ENCODE measurements at places on chromosomes 16 and 17.

DNA sequence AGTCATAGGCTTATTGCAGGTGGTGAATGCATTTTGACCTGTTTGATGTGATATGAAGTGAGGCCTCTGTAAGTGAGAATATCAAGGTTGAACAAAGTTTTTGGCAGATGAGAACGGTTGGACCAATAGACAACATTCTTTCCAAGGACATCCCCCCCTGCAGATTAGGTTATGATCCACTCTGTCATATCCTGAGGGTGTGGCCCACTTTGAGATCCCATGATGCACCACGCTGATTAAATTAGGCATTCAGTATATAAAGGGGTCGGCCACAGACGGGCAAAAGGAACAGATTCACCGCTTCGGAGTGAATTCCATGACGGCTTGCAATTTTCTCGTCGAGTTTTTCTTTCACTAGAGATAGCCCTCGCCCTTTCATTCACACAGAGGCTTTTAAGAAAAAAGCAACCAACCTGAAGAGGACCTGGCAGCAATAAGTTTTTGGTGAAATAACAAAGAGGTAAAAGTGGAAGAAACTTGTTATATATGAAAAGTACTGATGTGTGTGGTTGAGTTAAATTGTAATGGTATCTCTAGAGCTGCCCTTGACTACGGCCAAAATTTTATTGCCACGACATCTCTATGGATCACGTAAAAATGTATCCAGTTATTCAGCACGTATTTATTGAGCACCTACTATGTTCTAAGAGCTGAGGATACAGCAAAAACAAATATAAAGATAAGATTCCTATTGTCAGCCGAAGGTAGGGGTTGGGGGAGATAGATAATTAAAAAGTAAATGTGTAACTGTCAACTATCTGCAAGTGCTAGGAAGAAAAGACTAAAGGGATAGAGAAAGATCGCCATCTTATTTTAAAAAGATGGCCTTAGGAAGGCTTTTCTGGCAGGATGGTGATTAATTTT is 1.7 kb upstream of the RBBP6 start:
- no peak for DNase-seq

DNA sequence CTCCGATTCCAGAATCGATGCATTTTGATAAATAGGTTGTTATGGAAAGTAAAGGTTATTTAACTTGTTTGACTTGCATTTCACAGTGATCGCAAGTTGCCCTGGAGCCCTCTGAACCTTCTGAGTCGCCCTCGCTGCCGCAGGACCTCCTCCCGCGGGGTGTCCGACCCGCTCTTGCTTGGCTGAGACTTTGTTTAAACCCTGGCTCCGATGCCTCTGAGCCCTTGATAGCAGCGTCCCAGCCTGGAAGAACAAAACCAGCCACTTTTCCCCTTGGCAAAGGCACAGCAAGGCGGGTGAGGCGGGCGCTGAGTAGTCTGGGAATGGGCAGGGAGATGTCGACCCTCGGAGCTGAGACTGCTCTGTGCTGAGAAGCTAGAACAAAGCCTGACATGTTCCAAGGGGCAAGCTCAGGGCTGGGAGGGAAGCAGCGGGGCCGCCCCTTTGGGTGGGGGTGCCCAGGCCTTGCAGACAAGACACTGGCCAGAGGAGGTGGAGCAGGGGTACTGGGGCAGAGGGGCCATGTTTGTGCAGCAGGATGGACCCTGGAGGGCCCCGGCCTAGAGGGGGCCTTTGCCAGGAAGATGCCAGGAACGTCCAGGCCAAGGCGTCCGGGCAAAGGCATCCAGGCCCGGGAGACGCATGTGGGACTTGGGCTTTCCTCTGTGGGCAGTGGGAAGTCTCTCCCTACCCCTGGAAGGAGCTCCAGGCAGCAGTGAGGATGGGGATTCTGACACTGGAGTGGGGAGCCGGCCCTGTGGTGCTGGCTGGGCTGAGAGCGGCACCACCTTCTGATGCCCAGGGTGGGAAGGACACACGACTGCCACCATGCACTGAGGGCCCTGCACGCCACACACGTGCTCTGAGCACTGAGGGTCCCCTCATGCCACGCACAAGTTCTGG is 30.3 kb upstream of the CDH15 start:
- no peak for DNase-seq

- DNase-seq, result no peak
These were observed 4.4 kb downstream of the ASGR1 start for GRCh38 chr17:7174603-7175326.

- DNase-seq, result no peak
These were observed 1.1 kb downstream of the MAPK3 start for GRCh38 chr16:30121741-30122571.

- no peak for DNase-seq
These were observed 72.6 kb upstream of the CNEP1R1 start for GRCh38 chr16:49952386-49952785.

- DNase-seq, result no peak
These were observed 18.8 kb downstream of the PCTP start for GRCh38 chr17:55769625-55770000.

DNA sequence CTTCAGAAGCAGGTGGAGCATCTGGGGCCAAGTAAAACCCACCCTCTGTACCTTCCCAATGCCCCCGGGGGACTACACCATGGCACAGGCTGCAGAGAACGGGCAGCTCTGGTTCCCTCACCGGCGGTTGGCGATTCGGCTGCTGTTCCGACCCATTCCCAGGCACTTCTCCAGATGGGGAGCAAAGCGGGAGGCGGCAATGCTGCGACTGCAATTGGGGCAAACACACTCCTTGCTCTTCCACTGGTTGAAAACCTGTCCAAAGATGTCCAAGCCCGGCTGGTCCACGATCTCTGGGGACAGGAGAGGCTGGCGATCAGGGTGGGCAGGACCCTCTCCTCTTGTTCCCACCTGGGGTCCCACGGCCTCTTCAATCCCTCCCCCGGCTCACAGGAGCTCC is 2.6 kb downstream of the ATXN7L3 start:
- DNase-seq, result no peak

DNA sequence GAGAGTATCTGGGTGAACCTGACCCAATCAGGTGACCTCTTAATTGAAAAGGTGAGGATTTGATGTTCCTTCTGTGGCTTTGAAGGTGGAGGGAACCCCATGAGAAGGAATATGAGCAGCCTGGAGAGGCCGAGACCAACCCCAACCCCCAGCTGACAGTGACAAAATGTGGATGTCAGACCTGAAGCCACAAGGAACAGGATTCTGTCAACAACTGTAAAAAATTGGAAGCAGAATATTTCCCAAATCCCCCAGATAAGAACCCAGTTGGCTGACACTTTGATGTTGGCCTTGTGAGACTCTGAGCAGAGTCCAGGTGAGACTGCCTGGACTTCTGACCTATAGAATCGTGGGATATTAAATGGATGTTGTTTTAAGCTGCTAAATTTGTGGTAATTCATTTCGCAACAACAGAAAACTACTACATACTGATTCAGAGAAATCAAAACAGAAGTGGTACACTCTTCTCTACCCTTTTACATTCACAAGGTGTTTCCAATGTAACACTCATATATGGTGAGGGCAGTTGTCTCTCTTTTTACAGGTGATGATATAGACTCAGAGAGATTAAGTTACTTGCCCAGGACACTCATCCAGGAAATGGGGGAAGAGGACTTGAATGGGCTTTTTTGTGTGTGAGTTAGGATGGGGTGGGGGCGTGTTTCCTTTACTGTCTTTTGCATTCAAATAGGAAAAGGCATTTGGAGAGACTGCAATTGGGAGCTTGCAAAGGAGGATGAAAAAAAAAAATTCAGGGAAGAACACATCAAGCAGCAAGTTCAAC is 29.8 kb upstream of the SALL1 start:
- DNase-seq, result no peak

GRCh38 chr16:59213952-59214351 is 479.8 kb upstream of the GOT2 start:
- DNase-seq, result no peak

- no peak for DNase-seq
These were observed 8.7 kb downstream of the CNTROB start for GRCh38 chr17:7940743-7941142.

DNA sequence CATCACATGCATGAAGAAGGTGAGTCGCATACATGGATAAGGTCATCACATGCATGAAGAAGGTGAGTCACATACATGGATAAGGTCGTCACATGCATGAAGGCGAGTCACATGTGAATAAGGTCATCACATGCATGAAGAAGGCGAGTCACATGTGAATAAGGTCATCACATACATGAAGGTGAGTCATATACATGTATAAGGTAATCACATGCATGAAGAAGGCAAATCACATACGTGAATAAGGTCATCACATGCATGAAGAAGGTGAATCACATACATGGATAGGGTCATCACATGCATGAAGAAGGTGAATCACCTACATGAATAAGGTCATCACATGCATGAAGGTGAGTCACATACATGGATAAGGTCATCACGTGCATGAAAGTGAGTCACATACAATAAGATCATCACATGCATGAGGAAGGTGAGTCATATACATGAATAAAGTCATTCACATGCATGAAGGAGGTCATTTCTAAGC is 105.1 kb upstream of the SDK2 start:
- DNase-seq, result no peak

GRCh38 chr16:85303354-85303883 is 191.1 kb upstream of the CIBAR2 start:
- DNase-seq, result peak; percentile 65

DNA sequence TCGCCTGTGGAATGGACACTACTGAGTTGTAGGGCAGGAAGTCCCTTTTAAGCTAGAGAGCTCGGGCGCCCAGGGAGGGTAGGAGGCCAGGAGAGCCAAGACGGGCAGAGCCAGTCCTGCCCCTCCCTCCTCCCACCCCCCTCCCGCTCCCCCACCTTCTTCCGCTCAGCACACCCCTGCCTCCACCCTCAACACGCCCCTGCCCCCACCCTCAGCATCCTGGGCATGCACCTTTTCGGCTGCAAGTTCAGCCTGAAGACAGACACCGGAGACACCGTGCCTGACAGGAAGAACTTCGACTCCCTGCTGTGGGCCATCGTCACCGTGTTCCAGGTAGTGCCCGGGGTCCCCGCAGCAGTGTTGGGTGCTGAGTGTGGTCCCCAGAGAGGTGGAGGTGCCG is 18.3 kb downstream of the TPSG1 start:
- no peak for DNase-seq

DNA sequence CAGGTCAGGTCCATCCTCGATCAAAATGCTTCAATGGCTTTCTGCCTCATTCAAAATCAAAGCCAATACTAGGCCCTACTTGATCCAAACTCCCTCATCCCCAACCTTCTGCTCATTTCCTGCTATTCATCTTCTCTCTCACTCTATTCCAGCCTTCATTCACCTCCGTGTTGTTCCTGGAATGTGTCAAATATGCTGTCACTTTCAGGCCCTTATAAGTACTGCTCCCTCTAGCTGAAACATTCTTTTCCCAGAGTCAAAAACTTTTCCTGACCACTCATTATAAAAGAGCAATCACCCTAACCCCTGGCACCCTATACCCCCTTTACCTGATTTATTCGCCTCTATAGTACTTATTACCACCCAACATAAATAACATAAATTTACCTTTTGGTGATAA is 303.7 kb upstream of the PMFBP1 start:
- no peak for DNase-seq

- DNase-seq, result no peak
These were observed 101.0 kb upstream of the SHISA6 start for GRCh38 chr17:11140043-11140442.

DNA sequence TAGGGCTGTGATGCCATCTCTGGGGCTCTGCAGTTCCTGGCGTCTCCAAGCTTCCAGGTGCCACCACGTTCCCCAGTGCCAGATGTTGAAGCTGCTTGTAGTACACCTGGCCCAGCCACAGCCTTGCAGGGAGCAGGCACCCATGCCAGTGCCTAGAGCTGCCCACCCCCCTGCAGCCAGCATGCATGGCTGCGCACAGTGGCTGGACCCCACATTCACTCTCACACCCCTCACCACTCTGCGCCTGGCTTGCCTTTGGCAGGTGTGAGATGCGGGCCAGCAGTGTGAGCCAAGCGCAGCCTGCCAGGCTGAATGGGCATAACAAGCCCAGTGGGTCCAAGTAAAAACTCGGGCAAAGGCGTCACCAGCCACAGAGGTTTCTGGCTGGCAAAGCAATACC is 75.4 kb upstream of the CHMP6 start:
- DNase-seq, result no peak

GRCh38 chr16:70691223-70692129 is 5.6 kb upstream of the MTSS2 start:
- no peak for DNase-seq

GRCh38 chr16:8721336-8722024 is 47.1 kb downstream of the ABAT start:
- no peak for DNase-seq

GRCh38 chr17:63998721-63999679 is 849 bp downstream of the PRR29 start:
- no peak for DNase-seq

DNA sequence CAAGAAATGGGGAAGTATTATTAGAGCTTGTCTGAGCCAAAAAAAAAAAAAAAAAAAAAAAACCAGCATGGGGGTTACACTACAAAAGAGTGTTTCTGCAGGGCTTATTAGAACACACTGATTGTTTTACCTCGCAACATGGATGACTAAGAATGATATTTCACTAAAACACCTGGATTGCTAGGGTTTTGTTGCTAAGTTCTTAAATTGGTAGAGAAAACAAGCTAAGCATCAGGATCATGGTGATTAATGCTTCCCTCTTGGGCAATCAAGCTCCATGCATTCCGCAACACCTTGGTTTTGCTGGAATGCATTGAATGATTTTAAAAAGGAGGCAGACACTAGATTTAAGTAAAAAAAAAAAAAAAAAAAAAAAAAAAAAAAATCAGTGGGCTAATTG is 931.4 kb upstream of the CDH8 start:
- no peak for DNase-seq

DNA sequence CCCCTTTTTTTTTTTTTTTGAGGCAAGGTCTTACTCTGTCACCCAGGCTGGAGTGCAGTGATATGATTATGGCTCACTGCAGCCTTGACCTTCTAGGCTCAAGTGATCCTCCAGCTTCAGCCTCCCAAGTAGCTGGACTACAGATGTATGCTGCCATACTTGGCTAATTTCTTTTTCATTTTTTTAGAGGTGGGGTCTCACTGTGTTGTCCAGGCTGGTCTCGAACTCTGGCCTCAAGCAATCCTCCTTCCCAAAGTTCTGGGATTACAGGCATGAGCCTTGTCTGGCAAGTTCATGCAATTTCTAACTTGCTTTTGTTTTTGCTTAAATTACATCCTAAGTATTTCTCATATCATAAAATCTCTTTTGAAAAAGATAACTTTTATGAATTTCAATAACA is 33.8 kb upstream of the NFAT5 start:
- DNase-seq, result no peak

DNA sequence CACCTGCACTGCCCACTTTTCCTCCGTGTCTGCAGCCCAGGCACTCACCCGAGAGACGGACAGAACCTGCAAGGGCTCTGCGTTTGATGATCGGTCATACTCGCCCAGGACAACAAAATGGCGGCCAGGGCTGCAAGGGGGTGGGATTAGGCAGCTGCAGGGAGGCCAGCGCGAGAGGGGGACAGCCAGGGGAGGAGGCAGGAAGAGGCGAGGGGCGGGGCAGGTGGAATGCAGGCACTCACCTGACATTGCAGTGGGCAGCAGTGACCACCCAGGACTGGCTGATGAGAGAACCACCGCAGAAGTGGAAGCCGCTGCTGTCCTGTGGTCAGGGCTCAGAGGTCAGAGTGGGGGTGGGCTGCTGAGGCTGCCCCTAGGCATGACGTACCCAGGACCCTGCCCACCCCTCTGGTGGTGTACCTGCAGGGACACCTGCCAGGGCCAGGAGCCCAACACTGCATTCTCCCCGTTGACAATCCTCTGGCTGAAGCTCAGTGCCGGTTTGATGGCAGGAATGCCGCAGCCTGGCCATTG is 917 bp downstream of the CTRL start:
- DNase-seq, result no peak
